ENCODE measurements at places on chromosomes 7 and 10.

DNA sequence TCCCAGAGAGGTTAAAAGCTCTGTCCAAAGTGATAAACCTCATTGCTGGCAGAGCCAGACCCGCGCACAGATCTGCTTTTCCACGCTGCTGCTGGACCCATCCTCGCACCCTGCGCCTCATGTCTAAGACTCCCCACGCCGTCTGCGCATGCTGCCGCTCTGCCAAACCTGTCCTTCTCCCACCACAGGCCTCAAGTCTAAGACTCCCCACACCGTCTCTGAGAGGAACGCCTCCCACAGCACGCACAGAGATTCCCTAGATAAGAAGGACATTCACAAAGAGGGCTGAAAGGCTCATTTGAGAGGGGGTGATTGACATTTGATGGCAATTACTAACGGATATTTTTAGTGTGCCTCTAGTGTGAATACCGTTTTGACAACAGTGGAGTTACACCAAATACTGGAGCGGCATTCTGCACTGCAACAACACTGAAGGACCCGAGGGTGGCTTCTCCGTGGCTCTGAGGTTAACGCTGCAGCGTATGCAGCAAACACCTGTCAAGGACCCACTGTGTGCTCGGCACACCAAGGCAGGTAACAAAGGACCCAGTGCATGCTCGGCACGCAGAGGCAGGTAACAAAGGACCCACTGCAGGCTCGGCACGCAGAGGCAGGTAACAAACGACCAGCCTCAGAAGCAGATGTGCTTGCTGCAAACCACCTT is 231.4 kb downstream of the DNAJB6 start:
- no peak for DNase-seq

GRCh38 chr7:142365410-142365842 is 107.6 kb upstream of the PRSS58 start:
- no peak for DNase-seq

DNA sequence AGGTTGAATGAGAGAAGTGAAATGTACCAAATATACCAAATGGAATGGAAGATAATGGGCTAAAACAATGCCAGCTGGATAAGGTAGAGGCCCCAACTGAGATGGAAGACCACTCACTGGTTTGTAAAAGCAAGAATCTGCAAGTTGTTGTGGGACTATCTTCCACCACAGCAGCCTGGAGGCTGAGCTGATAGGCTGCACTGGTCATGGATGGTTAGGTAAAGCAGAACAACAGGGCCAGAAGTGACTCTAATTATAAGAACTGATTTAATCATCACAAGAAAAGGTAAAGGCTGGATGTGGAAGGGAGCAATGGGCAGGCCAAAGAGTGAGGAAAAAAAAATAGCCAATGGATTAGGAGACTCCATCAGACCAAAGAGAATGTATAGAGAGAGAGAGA is 11.8 kb downstream of the TFEC start:
- no peak for DNase-seq

GRCh38 chr10:5963591-5963990 is 13.8 kb downstream of the IL15RA start:
- no peak for DNase-seq

- no peak for DNase-seq
Measured at GRCh38 chr7:33904681-33905388, 504 bp upstream of the BMPER start.

- DNase-seq = no peak
Measured at GRCh38 chr7:47377741-47378140, 204.2 kb downstream of the TNS3 start.

- peak; percentile 25 for DNase-seq
Measured at GRCh38 chr10:130169136-130169859, 33.1 kb downstream of the GLRX3 start.

- DNase-seq = no peak
Measured at GRCh38 chr10:21501091-21501490, 24.4 kb downstream of the SKIDA1 start.

DNA sequence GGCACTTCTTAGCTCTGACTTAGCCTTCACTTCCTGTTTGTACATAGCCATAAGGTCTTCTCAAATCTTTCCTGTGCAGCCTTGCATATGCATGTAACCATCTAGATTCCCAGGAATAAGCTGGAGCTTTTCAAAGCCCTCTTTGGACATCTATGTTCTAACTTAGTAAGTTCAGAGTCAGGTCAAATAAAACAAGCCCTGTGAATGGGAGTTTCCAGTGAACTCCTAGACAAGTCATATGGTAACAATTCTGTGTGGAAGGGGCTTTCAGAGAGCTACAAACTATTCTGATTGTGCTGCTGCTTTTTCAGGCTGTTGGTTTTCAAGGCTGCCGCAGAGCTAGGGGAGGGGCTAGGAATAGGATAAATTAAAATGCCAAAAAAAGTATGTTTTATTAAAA is 208.4 kb upstream of the AKR1E2 start:
- DNase-seq = no peak

DNA sequence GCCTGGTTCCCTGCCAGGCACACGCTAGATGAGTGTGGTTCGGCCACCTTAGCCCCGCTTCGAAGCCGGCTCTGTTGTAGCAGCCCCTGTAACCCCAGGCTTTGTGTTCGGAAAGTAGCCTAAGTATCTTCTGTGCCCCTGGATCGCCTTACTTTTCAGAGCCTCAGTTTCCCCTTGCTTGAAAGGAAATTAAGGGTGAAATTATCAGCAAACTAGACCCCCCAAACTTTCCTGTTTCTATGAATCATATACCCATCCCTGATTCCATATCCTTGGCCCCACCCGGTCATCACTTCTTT is 312 bp downstream of the PDCD11 start:
- no peak for DNase-seq
